Stimulated activated CD4-positive, alpha-beta T cell treated with anti-CD3 and anti-CD28 coated beads, Interleukin-2, amount 100 ng/mL, for 24 hours (primary cell): ENCODE measurements at places on chromosomes 7 and 10.

GRCh38 chr7:100887516-100888290 is 1.8 kb downstream of the UFSP1 start:
- peak; percentile 65 for DNase-seq

DNA sequence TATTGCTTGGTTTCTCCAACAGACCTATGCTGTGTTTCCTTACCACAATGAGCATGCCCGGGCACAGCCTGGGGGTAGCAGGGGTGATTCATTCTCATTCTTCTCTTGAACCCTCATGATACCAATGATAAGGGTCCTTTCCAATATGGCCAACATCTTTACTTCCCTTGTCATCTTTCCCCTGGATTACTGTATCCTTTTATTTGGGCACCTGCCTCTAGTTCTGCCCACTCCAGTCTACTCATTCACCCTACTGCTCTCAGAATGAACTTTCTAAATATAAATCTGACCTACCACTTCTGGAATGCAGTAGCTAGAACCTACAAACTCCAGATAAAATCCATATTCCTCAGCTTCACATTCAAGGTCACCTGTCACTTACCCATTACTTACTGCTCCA is 26.4 kb upstream of the ITPRID1 start:
- DNase-seq: no peak

DNA sequence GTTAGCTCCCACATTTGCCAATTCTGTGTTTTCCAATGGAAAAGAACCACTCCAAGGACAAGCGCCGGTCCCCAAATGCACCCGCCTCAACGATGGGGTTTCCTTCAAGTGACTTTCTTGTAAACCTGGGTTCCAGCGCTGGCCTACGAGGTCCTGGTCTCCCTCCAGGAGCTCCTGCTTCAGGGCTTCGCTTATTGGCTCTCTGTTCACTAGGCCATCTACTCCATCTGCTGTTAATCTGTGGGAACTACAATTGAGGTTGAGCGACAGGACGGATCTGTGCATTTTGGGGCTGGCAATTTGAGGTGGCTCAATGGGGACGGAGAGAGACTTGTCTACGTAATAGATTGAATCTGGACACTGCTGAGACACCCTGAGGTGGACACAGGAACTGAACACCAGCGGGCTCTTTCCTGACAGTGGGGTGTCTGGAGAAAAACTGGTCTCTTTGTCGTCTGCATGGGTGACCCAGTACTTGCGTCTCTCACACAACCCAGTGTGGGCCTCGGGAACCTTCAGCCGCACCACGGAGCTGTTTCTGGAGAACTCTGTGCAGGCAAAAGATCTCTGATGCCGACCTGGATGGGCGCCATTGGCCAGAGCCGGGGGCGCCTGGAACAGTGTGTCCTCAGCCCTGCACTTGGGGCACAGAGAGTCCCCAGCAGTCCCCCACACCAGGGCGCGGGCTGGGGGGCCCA is 115.9 kb upstream of the ADAM12 start:
- no peak for DNase-seq

- no peak for DNase-seq
Observed at GRCh38 chr10:17473228-17473950, 19.0 kb upstream of the ST8SIA6 start.

DNA sequence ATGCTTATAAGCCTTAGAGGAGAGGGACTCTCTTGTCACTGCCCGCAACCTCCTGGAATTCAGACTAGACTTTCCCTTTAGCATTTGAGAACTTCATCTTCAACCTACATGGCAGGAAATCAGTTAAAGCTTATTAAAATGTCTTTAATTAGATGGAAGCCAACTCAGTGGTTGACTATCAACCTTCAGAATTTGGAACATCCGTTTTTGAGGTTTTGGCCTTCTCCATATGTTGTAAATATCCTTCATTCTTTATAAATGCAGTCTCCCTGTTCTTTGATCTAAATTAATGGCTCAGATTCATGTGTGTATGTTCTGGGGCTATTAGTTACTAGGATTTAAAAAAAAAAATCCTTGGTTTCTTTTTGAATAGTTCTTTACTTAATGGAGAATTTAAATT is 85.0 kb downstream of the ANKRD61 start:
- DNase-seq: no peak

DNA sequence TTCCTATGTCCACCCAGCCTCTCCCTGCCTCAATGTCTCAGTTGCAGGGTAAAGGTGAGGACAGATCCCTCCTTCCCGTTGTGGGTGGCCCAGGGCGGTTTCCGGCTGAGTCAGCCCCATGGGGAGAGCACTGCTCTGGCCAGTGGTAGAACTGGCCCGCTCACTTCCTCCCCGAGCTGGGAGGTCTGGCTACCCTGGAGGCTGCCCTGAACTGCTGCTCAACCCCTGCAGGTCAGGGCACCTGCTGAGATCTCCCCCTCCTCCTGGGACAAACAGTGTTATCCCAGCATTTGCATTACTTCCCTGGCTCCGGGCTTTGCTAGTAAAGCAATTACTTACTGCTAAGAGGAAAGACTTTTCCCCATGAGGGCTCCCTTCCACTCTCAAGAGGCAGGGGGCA is 21.4 kb upstream of the IMPDH1 start:
- DNase-seq: no peak
